ENCODE measurements at places on chromosomes 7 and 10.

DNA sequence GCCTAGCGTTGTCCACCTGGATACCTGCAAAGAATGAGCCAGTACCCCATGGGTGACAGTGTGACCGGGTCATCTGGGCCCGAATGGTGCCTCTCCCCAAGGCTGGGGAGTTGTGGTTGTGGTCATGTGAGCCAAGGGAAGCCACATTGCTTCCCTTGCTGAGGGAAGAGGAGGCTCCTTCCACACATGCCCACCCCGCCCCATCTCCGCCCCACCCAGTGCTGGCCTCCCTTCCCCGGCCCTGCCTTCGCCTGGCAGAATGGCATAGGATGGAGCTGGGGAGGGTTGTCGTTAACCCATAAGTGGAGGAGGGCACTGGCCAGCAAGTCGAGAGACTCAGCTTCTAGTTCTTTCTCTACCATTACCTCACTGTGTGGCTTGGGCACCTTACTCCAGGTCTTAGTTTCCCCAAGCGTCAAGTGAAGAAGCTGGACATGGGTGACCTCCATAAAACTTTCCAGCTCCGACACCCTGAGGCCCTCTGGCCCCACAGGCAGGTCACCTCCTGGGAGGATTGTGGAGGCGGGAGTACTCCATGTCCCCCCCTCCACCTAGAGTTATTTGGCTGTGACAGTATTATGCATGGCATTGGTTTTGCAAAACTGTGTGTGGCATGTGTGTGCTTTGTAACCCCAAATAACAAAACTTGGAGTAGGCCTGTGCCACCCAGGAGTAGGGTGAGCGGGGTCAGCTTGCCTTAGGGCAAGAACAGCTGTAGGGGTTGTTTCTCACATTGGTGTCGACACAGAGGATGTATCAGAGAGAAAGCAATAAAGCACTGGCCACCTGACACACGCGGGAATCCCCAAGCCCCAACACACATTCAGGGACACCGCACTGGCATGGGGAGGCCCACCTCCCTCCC, 90.5 kb upstream of the MACROH2A2 start:
- DNase-seq: no peak

DNA sequence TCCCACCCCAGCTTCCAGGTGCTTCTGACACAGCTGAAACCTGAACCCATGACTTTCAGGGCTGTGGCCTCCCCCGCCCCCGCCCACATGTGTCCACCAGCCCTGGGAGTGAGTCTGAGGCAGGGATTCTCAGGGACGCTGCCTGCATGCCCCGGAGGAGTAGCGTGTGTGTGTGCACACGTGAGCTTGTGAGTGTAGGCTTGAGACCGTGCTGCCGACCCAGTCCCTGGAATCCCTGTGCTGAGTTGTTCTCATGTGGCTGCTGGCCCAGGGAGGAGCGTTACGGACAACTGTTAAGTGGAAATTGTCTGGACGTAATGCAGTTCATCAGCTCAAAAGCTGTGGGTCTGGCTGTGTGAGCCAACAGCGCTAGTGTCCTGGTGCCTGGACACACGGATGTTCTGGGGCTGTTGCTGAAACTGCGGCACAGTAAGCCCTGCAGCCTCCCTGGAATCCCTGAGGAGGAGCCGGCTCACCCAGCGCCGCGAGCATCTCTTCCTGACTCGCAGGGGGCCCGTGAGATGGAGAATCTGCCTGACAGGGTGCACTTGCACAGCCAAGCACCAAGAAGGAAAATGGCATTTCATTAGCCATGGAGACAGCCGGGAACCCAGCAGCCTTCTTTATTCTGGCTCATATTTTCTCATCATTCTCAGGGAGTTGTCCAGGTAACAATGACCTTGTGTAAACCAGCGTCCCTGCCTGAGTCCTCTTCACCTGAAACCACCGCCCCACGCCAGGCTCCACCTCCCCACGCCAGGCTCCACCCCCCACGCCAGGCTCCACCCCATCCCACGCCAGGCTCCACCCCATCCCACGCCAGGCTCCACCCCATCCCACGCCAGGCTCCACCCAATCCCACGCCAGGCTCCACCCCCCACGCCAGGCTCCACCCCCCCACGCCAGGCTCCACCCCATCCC, 603.9 kb downstream of the PTPRN2 start:
- no peak for DNase-seq

- DNase-seq: no peak
Observed at GRCh38 chr7:100430493-100431285, 1.1 kb downstream of the MEPCE start.

DNA sequence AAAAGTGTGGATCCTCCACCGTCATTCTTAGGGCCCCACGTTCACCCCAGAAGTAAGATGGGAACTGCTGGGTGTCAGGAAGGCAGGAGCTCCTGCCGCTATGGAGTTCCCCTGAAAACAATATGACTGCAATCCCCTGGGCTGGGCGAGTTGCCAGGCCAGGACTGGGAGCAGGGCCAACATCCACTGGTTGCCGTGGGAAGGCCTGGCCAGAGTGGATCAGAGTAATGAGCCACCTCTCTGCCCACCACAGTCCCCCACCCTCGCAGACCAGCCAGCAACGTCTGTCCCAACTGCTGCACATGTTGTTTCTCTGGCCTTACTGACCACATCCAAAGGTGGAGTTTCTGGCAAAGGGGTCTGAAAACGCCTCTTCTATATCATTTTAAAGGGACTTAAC, 86.6 kb downstream of the STRA8 start:
- DNase-seq: no peak

GRCh38 chr10:86169506-86170254, 196.9 kb downstream of the GRID1 start:
- DNase-seq: no peak

DNA sequence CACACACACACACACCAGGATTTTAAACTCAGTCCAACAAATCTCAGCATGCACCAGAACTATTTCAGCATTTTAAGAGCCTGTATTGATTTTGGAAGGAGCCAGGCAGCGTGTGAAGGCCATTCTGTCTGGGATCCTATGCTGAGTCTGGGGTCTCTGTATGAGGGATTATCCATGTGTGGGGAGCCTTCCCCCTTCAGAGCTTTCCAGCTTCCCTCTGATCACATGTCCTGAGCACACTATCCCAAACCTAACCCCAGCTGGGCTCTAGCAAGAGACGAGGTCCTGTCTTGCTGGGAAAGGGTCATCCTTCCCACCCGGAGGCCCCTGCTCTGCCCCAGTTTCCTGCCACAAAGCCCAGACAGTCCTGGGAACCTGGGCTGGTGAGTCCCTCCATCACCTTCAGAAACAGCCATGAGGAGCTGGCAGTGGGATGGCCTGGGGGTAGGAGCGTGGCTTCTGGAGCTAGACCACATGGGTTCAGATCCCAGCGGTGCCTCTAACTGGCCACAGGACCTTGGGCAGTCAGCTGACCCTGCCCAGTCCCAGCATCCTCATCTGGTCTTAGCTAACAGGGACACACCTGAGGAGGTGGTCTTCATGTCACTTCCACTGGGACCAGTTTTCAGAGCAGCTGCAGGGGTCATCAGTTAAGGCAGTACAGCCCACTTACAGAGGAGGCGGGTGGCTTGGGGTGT, 79.6 kb upstream of the RET start:
- DNase-seq: no peak

DNA sequence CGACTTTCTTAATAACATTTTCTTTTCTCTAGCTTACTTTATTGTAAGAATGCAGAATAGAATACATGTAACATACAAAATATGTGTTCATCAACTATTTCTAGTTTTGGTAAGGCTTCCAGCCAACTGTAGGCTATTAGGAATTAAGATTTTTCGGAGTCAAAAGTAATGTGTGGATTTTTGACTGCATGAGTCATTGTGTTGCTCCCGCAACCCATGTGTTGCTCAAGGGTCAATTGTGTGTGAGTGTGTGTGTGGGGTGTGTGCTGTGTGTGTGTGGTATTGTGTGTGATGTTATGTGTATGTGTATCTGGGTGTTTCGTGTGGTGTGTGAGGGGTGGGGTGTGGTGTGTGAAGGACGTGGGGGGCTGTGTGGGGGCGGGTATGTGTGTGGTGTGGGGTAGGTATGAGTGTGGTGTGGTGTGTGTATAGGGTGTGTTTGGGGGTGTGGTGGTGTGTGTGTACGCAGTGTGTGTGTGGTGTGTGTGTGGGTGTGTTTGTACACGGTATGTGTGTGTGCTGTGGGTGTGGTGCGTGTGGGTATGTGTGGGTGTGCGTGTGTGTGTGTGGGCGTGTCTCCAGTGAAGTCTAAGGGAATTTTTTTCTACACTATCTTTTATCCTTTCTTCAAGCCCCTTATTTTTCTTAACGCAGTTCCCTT, 60.5 kb downstream of the RSU1 start:
- no peak for DNase-seq

DNA sequence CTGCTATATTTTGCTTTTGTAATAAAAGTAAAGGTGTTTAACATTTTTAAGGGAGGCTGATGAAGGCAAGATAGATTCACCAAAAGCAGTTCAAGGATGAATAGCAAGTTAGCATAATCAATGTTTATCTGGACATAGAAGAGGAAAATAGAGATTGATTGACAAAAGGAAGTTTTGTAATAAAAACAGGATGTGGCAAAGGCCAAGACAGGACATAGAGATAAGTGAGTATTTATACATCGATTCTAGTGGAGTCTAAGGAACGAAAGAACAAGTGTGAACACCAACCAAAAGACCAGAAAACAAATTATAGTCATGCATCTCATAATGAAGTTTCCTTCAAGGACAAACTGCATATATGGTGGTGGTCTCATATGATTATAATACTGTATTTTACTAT, 123.8 kb downstream of the CCDC71L start:
- DNase-seq: no peak

- no peak for DNase-seq
Observed at GRCh38 chr7:457814-458510, 61.7 kb downstream of the PDGFA start.

DNA sequence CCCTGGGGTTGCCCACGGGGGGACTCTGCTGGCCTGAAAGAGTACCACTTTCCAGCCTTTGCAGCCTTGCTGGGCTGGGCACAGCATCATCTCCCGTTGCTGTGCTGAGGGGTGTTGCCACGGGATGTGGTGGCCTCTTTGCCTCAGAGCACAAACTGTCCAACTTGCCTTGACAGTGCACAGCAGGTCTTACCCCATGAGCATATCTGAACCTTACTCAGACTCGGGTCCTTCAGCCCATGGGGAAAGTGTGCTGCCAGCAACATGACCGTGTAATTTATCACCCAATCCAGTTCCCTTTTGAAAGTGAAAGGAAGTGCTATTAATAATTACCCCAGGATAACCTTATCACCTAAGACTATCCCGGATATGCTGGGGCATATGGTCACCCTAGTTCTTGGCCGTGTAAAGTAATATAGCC, 46.8 kb downstream of the TBXAS1 start:
- DNase-seq: no peak

GRCh38 chr7:137169282-137169698, 174.2 kb downstream of the PTN start:
- peak; percentile 81 for DNase-seq

GRCh38 chr10:69631566-69631965, 1.5 kb downstream of the FAM241B start:
- DNase-seq: no peak

GRCh38 chr10:19658131-19658530, 158.1 kb upstream of the PLXDC2 start:
- no peak for DNase-seq

- DNase-seq: no peak
Observed at GRCh38 chr10:79084012-79084971, 15.5 kb downstream of the ZMIZ1 start.

Data from NCI-H2171 (cell line).